ENCODE measurements at places on chromosomes 7 and 10.

DNA sequence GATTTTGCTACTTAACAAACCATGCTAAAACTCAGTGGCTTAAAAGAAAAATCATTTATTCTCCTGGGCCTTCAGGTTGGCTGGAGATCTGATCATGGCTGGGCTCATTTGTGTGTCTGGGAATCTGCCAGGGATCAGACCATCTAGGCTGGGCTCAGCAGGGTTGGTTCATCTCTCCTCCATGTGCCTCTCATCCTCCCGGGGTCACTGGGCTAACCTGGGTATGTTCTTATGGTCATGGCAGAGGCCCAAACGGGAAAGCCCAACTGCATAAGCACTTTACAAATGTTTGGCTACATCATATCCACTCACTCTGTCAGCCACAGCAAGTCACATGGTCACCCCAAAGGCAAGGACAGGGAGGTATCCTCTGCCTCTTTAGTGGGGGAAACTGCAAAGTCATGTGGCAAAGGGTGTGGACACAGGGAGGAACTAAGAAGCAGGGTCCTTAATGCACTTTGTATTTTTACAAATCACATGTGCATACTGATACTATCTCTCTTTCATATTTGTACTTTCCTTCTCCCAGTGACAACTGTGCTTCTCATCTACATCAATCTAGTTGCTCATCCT, 231.4 kb downstream of the BUB3 start:
- DNase-seq, result no peak

DNA sequence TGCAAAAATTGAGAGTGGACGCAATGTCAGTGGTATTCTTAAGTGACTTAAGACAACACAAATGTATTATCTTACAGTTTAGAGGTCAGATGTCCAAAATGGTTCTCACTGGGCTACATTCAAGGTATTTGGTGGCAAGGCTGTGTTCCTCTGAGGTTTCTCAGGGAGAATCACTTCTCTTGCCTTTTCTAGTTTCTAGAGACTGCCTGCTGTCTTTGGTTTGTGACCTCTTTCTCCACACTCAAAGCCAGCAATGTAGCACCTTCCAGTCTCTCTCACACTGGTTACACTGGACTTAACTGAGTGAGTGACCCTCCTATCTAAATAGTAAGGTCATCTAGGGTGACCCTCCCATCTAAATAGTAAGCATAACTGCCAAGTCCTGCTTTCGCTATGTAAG, 613.2 kb upstream of the COBL start:
- DNase-seq, result no peak

DNA sequence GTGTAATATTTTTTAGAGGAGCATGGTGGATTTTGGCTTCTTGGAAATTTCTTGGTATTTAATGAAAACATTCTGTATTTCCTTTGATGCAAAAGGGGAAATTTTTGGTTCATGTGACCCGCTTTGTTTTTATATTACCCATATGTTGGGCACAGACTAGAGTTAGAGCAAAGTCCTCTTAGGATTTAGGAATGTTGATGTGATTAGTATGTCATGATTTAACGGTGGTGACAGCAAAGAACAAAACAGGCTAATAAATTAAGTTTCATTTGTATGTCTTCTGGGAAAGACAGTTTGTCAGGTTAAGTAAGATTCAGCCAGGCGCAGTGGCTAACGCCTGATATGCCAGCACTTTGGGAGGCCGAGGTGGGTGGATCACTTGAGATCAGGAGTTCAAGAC, 304.6 kb downstream of the REEP3 start:
- DNase-seq, result no peak

- no peak for DNase-seq
These were observed 201.0 kb downstream of the ZNF716 start for GRCh38 chr7:57651006-57651405.

DNA sequence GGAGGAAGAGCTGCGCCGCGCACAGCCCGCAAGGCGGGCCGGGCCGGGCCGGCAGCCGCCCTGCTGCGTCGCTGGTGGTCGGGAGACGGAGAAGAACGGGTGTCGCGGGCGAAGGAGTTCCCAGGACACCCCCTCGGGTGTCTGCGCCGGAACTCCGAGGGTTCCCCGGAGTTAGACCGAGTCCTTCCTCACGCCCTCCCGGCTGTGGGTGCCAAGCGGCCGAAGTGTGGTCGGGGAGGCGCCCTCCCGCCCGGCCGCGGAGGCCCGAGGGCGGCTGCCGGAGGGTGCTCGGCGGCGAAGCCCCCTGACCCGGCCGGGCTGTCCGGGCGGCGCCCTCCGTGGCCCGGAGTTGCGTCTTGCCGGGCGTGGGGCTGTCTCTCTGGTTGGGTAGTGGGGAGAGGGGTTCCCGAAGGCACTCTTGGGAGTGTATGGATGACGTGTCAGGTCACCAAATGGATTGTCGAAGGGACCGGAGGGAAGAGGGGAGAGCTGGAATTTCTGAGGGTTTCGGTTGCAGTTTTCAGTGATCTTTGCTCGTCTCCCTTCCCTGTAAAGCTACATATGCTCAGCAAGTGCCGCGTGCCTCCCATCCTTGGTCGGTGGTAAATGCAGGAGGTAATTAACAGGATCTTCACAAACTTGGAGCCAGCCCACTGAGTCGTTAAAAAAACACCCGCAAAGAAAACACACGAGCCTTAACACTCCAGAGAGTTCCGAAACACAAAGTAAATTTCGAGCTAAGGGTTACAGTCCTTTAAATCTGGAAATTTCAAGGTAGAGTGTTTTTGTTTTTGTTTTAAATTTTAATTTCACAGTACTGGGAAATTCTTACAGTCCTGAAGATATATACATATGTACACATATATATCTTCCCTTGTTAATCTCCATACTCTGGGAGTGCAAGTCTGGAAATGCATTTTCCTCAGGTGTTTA, 871 bp downstream of the ST7 start:
- peak; percentile 22 for DNase-seq

- peak; percentile 50 for DNase-seq
These were observed 38.0 kb downstream of the ZNRF2 start for GRCh38 chr7:30322271-30323005.
